ENCODE measurements at places on chromosomes 13 and 19.

GRCh38 chr19:46189971-46190888 is 39.3 kb upstream of the IGFL1 start:
- H3K27me3 ChIP-seq, result no peaks in the 10 kb centered on the region
- H3K4me1 ChIP-seq, result no peaks in the 10 kb centered on the region
- DNase-seq, result no peak
- no peak overlapping the region for H3K4me3 ChIP-seq
- H3K36me3 ChIP-seq, result no peaks in the 10 kb centered on the region

GRCh38 chr19:42279902-42280814 is 11.1 kb downstream of the CIC start:
- DNase-seq, result peak; percentile 97
- H3K27me3 ChIP-seq, result no peaks in the 10 kb centered on the region
- H3K4me1 ChIP-seq, result no peaks in the 10 kb centered on the region
- H3K27ac ChIP-seq, result peak overlapping the region; percentile 44
- peak overlapping the region; percentile 59 for H3K4me3 ChIP-seq

DNA sequence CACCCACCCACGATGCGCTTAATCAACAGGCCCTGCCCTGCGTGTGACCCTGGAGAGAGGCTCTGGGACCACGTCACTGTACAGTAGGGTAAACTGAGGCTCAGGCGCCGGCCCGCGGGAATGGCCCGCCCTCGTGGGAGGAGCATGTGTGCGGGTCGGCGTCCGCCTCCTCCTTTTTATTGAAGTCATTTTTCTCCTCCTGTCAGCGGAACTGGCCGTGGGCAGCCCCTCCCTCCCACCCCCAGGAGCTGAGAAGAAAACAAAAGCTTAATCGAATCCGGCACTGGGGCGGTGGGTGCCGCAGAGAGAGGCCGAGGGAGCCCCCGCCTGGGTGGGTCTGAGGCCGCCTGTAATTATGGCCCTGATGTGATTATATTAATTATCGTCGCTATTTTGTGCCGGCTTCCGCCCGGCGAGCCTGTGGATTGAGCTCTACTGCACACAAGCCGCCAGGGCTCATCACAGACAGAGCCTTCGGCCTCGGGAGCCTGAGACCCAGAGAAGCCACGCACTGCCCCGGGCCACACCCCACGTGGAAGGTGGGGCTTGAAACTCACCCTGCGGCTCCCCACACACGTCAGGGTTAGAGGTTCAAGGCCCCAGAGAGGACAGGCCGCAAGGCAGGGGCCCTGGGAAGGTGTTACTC is 7.0 kb downstream of the C2CD4C start:
- no peaks in the 10 kb centered on the region for H3K36me3 ChIP-seq
- H3K27me3 ChIP-seq, result no peaks in the 10 kb centered on the region
- DNase-seq, result peak; percentile 66
- no peak overlapping the region for H3K27ac ChIP-seq
- H3K4me3 ChIP-seq, result no peak overlapping the region

DNA sequence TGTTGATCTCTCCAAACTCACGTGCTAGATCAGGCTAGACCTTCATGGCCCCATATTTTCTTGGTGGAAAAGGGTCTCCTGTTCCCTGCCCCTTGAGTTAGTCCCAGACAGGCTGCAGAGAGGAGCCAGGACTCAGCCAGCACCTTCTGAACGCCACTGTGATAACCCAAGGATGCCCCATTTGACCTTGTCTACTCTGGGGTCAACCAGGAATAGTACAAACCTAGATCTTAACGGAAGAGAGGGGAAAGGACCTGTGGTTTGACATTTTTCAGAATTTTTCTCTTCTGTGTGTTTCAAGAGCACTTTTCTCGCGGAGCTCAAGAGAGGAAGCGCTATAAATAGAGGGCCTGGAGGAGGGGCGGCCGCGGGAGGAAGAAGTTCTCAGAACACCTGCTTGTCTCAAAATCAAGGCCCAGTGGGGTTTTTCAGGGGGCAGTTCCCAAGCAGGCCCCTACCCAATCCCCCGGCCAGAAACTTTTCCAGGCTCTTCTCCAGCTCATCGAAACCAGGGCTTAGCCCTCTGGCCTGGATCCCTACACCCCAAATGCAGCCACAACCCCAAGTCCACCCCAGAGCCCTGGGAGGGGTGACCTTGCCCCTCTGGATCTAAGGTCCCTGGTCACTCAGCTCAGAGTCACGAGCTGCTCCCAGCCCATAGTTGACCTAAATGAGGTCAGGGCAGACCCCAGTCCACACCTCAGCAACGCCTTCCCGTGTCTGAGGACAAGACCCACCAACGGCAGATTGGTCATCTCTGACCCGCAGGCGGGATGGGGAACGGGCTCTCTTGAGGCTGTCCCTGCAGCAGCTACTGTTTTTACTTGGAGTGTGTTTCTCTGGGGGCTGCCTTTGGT is 75.6 kb upstream of the TM9SF2 start:
- H3K4me3 ChIP-seq, result no peak overlapping the region
- no peak overlapping the region for H3K27ac ChIP-seq
- H3K36me3 ChIP-seq, result no peaks in the 10 kb centered on the region
- H3K27me3 ChIP-seq, result no peaks in the 10 kb centered on the region
- DNase-seq, result peak; percentile 60
- no peaks in the 10 kb centered on the region for H3K4me1 ChIP-seq

DNA sequence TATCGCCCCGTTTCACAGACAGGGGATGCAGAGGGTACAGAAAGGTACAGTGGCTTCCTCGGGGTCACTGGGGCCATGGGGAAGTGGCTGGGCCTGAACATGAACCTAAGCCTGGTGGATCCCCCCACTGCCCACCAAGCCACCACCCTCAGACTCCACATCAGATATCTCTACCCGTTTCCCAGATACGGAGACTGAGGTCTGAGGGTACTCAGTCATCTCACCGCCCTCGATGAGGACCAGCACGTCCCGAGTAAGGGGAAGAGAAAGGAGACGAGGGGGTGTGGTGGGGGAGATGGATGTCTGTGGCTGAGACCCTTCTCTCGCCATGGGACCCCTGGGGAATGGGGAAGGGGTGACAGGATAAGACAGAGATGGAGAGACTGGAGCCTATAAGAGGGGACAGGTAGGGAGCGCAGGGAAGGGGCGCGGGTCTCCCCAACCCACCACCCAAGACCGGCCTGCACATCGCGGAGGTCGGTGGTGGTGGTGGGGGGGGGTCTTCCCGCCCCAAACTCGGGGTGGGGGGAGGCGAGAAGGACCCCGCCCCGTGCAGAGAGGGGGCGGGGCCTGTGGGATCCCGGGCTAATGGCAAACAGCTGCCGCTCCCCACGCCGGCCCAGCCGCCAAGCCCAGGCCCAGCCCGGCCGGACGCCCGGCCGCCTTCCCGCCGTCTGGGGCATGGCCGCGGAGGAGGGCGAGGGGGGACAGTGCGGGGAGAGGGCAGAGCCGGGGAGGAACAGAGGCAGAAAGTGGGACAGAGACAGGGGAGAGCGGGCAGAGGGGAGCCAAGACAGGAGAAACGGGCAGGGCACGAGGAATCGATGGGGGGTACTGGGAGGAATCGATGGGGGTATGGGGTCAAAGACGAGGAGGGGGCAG is 698 bp downstream of the KANK2 start:
- H3K4me1 ChIP-seq, result no peaks in the 10 kb centered on the region
- no peak overlapping the region for H3K27ac ChIP-seq
- H3K36me3 ChIP-seq, result no peaks in the 10 kb centered on the region
- peak overlapping the region; percentile 82 for H3K4me3 ChIP-seq
- no peaks in the 10 kb centered on the region for H3K27me3 ChIP-seq
- peak; percentile 85 for DNase-seq

DNA sequence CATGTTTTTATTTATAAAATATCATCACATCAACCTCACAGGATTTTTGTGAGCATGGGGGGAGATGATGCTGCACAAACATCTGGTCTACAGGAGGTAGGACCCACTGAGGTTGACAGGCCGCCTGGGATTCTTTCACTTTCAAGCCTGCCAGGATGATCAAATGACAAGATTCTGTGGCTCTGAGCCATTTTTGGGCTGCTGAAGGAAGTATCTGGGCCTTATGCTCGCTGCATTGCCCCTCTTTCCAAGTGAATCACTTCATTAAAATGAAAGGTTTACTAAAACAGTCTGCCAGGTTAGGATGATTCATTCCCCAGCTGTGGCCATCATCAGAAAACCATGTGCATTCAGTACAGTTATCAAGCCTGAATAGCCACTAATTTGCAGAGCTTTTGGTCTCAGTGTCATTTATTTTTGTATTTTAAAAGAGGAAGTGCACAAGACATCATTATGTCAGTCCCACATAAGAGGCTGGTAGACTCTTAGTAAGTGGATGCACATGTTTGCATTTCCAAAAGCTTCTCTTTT is 34.4 kb downstream of the STARD13 start:
- no peak overlapping the region for H3K4me3 ChIP-seq
- no peaks in the 10 kb centered on the region for H3K4me1 ChIP-seq
- no peak for DNase-seq
- no peaks in the 10 kb centered on the region for H3K36me3 ChIP-seq
- H3K27me3 ChIP-seq, result no peaks in the 10 kb centered on the region

Measured in aorta (tissue), 5 donors.